ELF-1 (cell line): ENCODE measurements at places on chromosomes 1 and 21.

DNA sequence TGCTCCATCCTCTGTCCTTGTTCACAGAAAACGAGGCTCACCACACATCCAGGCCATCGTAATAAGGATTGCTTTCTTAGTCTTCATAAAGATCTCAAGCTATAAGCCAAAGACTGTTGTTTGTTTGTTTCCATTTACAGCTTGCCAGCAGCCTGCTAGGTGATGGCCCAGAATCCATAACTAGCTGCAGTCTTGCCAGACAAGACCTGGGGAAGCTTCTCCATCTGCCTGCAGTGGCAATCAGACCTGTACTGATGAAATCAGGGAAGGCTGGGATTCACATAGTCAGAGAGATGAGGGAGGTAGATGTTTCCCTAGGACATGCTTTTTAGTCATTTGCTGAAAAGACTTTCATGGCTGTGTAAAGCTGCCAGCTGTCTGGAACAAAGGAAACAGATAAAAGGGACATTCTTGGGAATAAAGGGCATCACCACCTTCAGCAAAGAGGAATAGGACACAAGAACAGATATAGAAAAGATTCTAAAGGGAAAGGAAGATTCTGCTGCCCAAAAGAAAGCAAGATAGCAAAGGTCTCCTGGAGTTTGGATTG is 51.0 kb downstream of the MT1HL1 start:
- no peak for DNase-seq

DNA sequence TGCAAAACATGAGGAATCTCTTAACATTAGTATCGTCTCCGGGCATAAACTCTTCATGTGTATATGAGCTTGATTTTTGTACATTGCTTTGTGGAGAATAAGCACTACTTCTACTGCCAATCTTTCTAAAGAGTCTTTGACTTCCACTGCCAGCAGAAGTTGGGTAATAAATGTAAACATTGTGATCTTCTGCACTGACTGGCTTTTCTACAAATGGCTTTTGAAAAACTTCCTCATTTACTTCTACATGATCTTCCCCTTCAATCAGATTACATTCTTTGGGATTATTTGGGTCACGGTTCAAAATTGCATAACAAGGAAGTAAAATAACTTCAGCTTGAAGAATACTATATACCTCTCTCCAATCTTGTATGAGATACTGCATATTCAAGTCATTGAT is 30.4 kb upstream of the SLC44A5 start:
- no peak for DNase-seq

DNA sequence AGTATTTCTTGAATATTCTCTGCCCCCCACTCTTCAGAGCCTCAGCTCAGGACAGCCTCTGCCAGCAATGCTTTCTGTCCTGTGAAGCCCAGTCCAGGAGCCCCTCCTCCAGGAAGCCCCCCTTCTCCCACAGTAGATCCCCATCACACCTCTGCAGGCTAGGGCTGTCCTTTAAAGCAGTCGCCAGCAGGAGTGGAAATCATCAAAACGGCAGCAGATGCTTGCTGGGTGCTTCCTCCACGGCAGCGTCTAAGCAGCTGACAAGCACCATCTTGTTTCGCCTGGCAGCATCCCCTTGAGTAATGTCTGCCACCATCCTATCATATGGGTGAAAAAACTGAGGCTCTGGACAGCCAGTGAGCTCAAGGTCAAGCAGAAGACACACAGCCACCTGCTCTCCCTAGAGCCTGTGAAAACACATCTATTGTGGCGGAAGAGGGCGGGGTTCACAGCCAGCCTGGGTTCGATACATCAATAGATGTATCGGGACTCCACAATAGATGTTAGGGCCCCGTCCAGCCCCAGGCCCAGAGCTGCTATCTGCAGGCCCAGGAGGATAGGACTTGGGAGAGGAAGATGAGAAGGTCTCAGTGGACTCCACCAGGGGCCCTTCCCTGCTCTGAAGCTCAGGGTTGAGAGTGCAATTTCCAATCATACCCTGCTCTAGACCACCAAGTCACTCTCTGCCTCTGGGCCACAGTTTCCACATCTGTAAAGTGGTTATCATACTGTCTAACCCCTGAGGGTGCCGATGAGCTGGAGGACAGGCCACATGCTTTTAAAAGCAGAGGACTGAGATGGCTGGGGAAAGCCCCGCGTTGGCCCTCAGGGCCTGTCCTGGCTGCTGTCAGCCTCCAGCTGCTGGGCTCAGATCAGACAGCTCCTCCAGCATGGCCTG is 17.5 kb downstream of the RUNX3 start:
- peak; percentile 81 for DNase-seq

GRCh38 chr1:24735509-24736375 is 9.5 kb upstream of the CLIC4 start:
- peak; percentile 60 for DNase-seq

GRCh38 chr1:219931033-219931432 is 2.7 kb upstream of the SLC30A10 start:
- DNase-seq, result peak; percentile 18

DNA sequence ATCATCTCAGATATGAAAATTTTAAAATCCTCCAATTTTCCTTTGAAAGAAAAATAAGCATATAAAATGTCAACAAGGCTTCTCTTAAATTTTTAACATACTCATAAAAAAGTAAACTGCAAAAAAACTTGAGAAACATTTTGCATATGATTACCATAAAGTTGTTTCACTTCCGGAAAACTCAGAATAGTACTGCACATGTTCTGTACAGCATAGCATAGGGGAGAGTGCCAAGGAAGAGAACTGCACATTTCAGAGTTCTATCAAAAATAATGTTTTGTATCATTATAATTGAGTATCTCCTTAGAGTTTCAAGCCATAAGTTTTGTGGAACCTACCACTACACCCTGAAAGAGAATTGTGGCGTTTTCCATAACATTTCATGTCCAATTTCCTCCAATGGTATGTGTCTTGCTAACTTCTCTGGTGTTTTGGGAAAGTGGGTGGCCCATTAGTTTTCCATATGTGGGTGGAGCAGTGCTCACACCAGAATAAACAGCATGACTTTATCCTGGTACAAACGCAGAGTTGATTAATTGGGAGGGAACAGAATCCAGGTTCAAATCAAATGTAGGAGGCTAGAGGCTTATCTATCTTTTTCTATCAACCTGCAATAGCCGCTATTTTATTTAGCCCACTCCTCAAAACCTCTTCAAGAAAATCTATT is 430.9 kb downstream of the LMO4 start:
- no peak for DNase-seq

DNA sequence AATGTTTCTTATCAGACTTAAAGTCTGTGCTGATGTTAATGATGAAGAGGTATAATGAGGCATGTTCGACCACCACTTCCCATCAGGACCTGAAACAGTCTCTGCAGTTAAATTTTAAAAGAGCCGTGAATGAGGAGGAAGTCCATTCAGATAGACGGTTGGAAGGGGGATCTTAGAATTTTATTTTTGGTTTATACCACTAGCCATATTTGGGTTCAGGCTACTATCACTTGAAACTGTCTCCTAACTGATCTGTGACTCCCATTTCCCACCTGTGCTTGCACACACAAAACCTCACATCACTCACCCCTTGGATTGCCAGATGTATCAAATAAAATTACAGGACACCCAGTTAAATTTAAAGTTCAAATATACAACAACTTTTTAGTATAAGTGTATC is 9.9 kb upstream of the ANKRD13C start:
- DNase-seq, result no peak

DNA sequence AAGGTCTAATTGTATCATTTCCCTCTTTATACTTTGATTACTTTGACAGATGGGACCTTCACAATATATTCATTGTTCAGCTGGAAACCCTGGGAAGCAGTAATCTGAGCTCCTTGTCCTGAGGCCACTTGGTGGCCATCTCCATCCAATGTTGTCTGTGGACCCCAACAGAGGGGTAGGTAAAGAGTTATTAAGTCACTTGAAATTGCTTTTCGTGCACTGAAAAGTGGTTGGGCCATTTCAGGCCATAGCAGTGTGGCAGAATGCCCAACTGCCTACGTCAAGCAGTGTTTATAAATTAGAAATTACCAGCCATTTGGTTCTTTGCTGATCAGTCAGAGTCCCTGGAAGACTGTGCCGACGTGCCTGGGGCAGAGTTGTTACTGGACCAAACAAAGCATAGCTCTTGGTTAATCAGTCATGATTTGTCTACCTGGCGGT is 308.3 kb upstream of the USP25 start:
- peak; percentile 31 for DNase-seq

GRCh38 chr1:55037733-55038551 is 1.4 kb upstream of the PCSK9 start:
- no peak for DNase-seq
